Activated gamma-delta T cell (primary cell): ENCODE measurements at places on chromosomes 16 and 17.

DNA sequence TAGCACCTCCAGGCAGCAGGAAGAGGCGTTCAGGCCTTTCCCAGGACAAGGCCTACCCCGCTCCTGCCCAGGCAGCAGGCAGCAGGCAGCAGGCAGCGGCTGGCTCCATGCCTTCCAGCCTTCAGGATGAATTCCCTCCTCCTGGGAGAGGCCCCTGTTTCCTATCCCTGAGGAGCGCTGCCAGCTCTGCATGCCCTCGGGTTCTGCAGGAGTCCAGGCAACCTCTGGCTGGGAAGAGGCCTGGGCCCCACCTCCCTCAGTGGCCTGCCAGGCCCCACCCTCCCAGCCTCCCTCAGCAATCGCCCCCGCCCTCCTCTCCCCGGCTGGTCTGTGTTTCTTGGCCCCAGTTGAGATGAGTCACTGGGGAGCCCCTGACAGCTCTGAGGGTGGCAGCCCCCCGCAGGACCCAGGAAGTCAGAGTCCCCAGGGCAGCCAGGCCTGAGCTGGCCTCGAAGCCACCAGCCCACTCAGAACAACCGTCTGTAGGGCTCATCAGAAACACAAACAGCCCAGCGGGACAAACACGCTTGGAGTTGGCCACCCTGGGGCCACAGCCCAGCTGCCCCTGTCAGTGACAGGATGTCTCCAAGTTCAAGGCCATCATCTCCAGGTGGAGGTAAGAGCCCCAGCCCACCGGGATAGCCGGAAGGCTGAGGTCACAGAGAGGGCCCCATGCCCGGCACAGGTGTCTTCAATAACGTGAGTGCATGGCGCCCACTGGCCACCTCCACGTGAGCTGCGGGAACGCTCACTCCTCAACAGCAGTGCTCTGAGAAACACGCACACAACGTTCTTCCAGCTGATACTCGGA lies 39.5 kb upstream of the CIBAR2 start:
- no peak for DNase-seq

DNA sequence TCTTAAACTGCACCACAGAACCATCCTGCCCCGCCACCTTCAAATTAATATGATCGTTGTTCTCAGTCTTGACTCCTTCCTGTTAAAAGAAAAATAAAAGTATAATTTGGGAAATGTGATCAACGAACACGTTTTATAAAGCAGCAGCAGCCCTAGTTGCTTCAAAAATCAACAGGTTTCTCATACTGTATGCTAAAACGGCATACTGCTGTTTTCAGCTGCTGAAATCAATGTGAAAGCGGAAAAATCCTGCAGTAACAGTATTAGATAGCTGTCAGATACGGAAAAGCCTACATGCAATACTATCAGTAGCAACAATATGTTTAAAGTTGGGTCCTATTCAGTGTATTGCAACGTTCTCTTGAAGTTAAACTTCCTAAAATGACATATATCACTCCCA lies 1.6 kb downstream of the SUMO2 start:
- no peak for DNase-seq

DNA sequence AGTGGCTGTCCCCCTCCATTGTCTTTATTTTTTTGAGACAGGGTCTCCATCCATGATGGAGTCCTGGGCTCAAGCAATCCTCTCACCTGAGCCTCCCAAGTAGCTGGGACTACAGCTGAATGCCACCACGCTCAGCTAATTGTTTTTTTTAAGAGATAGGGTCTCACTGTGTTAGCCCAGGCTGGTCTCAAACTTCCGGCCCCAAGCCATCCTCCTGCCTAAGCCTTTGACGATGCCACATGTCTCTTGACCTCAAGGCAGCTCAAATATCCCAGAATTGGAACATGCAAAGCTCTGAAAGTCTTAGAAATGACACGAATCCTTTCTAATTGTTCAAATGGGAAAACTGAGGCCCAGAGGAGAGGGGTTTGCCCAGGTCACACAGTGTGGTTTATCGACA lies 75.4 kb upstream of the ZNF423 start:
- DNase-seq: no peak

- no peak for DNase-seq
Measured at GRCh38 chr17:32807577-32807976, 69.3 kb downstream of the MYO1D start.

DNA sequence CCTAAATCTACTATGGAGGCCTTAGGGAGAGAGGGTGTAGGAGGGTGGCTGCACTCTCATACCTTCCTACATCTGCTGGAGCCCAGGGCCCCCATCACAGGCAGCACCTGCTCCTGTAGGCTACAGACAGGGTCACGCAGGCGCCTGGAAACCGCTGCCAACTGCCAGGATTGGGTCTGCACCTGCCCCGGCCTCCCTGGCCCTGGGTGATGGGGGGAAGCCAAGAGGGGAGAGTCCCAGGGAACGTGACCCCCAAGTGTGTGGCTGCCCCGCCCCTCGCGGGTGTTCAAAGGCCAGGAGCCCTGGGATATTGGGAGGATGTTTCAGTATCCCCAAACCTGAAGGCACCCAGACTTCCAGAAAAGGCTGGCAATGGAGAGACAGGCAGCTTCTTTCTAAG lies 5.6 kb upstream of the TEX19 start:
- DNase-seq: no peak

- DNase-seq: no peak
Measured at GRCh38 chr17:65527857-65528591, 33.4 kb downstream of the AXIN2 start.

GRCh38 chr17:2122641-2123302 lies 67.9 kb downstream of the HIC1 start:
- no peak for DNase-seq

DNA sequence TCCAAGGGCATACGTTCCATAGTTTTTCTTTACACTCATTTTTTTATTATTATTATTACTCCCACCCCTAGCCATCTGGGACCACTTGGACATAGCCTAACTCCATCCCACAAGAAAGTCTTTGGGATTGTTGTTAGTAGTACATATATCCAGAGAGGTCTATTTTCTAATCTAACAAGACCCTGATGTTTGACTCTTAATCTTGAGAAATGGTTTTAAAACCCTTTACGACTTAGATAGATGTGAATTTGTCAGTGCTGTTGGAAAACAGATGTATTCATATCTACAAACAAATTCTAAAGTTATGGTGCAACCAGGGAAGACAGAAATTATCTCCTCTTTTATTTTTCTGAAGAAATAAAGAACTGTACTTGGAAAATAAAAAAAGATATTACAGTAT lies 197.8 kb downstream of the CDH11 start:
- DNase-seq: no peak

DNA sequence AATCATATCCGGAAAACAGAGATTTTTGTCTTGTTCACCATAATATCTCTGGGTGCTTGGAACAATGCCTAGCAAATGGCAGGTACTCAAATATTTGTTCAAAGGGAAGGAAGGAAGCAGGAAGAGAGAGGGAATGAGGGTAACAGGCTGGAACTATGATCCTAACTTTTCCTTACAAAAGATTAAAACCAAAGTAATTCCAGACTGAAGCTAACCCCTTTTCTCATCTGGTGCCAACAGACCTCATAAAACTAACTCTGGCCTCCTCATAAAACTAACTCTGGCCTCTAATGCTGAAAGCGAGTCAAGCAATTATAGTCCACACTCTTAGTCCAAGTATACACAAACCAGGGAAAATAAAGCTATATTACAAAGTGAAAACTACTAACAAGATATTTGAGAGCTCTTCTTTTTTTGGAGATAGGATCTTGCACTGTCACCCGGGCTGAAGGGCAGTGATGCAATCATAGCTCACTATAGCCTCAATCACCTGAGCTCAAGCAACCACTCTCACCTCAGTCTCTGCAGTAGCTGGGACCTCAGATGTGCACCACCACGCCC lies 84.6 kb downstream of the KANSL1 start:
- DNase-seq: no peak

GRCh38 chr16:11572301-11572995 lies 14.3 kb downstream of the LITAF start:
- no peak for DNase-seq

DNA sequence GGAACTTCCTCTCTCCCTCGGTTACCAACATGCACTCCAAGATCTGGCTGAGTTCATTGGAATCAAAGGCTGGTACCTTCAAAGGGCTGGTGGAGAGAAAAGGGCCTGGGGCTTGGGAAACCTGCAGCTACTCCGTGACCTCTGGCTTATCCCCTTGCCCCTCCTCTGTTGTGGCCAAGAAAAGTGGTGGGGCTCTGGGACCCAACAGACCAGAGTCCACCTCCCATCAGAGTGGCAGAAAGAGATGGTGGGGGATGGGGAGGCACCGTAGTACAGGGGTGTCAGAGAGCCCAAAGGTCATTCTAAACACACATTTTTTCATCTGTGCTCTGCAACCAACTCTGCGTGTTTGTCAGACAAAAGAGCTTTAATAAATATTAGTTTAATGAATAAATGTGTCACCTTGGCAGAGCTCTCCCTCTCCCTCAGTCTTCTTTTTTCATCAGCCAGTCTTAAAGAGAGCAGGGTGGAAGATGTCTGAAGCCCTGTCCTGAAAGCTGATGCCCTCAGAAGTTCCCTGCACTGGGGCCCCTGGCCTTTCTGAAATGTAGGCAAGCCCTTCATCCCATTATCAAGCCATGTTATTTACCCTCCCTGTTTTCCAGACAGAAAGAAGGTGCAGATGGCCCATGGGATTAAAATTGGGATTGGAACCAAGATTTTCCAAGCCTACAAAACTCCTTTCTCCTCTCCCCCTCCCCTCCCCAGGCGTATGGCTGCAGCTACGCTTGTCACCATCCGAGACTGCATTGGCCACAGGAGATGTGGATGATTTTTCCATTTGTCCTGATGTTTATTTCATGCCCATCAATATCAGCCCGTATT lies 227.3 kb downstream of the CCDC182 start:
- no peak for DNase-seq
